ENCODE measurements at places on chromosomes 3 and 15.

GRCh38 chr3:195540027-195540426 lies 3.1 kb downstream of the PPP1R2 start:
- no peak for DNase-seq

- no peak for DNase-seq
Measured at GRCh38 chr3:195715134-195715533, 5.6 kb upstream of the MUC20 start.

DNA sequence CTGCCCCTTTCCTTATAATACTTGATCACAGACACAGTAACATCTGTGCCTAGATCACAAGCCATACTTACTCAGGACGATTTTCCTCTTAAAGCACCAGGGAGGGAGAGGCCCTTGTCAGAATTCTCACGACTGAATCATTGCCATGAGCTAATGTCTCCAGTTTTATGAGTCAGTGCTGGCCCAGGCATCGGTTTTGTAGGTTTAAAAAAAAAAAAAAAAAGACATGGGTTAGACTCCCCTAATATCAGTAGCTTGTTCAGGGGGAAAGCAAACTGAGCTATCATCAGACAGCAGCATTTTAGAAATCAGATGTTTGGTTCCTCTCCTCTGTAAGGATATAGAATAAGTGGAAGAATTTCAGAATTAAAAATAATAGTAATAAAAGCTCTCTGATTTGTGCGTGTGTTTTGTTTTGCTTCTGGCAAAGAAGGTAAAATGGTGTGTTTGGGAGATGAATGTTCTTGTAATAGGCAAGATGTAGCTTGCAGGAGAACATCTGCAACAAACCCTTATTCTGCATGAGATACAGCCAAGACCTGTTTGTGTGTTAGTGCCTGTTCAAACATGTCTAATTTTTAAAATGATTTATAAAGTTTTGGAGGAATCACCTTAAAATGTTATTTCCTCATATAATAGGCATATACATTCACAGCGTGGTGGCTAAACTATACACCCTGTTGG lies 193.6 kb downstream of the TP63 start:
- no peak for DNase-seq

DNA sequence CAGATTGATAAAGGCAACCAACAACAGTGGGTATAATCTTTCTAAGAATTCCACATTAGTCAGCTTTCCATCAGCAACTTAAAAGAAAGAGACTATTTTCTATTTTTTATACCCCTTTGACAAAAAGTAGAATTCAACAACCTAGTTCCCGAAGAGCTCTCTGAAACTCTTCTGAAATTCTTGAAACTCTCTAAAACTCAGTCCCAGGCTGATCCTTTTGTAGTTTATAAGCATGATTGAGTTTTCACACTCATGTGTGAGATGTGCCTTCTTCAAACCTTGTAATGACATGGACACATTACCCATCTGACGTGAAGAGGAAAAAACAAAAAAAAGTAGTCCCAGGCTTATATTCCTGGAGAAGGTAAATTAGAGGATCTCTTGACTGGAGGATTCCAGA lies 31.4 kb downstream of the RAF1 start:
- DNase-seq: no peak

DNA sequence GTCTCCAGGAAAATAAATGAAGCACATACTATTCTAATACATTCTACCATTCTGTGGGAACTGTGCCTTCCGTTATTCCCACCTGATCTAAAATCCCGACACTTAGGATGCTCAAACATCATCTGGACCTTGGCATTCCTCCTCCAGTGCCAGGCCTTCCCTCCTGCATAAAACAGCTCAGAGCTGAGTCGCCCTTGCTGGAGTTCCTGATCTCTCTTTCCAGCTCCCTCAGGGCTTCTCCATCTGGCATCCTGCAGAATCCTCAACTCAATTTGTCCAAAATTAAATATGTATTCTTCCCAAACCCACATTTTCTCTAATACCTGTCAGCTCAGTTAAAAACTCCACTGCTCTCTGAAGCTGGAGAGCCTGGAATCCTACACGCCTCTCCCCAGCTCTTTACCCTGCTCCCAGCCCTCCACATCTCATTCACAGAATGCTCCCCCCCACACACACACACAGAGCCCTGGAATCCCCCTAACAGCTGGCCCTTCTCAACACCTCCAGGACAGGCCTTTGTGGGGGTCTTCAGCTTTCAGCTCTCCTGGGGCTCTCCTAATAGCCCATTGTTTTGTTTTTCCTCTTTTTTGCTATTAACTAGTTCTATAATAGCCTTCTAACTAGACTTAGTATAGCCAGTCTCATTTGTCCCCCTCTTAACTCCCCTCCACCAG lies 78.5 kb downstream of the HMG20A start:
- no peak for DNase-seq

DNA sequence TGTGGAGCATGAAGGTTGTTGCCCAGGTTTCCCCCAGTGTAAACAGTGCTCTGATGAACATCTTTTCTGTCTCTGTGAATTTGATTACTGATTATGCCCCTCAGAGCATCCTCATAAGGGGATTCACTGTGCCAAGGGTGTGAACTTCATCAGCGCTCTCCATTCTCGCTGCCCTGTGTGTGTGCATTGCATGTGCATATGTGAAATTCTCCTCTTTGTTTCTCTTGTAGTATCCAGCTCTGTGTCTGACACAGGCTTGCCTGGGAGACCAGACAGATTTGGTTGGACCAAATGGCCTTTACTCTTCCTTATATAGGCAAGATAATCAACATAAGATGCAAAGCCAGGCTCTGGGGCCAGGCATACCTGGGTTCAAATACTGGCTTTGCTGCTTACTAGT lies 21.9 kb downstream of the CACNA2D3 start:
- DNase-seq: no peak

DNA sequence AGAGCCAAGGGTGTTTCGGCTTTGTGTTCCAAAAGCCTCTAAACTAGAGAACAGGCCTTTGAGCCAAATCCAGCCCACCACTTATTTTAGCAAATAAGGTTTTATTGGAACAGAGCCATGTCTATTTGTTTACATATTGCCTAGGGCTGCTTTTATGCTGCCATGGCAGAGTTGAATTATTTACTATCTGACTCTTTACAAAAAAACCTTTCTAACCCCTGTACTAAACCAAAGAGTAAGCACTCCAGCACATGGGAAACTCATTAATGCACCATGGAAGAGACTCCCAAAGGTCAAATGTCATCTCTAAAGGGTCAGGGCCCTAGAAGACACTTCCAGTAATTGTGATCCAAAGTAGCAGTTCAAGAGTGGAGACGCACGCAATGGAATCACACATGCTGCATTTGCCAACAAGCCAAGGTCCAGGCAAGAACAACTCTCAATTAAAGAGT lies 22.3 kb downstream of the OSBPL10 start:
- DNase-seq: no peak

DNA sequence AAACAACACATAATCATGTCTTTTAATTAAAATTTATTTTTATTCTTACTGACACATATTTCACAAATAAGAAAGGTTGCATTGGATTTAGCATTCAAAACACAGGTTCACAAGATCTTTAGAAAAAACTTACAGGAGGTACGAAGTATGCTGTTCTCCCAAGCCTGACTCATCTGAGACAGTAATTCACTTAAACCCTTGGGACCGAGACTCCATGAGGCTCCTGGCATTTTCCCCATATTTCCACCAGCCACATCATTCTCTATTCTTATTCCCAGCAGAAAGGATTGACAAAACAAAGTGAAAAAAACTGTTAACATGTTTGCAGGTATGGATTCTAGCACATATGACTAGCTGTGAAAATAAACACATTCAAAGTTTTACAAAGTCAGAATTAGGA lies 52.6 kb downstream of the CNTN3 start:
- no peak for DNase-seq

DNA sequence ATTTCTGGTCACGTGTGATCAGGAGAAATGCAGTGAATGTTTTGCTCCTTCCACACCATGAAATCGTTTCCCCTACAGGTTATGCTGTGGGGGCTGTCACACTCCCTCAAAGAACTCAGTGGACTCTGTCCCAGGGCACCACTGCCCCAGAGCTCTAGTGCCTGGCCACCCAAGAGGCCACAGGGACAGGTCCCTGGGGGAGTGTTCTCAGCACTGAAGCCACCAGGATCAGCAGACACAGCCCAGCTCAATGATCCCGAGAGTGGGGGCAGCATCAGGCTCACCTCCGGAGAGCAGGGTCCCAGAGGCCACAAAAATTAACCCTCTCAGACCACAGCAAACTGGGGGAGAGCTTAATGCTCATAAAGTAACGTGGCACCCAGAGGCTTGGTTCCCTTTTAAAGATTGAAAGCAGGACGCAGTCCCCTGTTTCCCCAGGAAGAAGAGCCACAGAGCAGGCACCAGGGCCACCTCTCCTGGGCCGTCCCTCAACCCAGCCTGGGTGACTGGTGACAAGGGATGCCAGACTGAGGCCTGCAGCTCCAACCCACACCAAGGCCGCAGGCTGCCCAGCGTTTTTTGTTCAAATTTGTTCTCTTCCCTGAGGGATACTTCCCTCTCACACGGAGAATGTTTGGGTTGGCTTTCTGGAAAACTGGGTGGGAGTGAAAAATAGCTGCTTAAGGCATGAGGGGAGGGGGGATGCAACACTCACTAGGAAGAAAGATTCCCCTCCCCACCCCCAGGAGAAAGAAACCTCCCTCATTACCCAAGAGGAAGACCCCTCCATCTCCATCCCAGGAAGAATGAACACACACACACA lies 123.3 kb upstream of the IGF1R start:
- DNase-seq: no peak

Data from GM13977 (cell line).